CMK (cell line): ENCODE measurements at places on chromosomes 3 and 15.

GRCh38 chr15:98154863-98155262, 194.4 kb downstream of the ARRDC4 start:
- no peak for DNase-seq

DNA sequence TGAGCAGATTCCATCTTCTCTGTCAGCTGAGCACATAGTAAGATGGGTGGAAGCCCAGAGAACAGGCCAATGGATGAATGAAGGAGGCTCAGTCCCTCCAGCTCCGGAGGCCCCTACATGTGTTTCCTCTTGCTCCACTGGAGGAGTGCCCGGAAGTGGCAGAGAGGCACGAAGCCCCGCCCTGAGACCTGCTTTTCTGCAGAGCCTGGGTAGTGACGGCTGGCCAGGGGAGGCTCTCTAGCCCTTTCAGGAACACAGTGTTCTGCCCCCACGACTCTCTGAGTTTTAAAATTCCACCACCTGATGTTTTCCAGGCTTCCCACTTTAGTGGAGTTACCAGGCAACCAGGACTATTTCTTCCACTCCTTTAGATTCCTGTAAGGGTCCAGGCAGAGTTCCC, 149.4 kb upstream of the SLC6A11 start:
- peak; percentile 30 for DNase-seq

DNA sequence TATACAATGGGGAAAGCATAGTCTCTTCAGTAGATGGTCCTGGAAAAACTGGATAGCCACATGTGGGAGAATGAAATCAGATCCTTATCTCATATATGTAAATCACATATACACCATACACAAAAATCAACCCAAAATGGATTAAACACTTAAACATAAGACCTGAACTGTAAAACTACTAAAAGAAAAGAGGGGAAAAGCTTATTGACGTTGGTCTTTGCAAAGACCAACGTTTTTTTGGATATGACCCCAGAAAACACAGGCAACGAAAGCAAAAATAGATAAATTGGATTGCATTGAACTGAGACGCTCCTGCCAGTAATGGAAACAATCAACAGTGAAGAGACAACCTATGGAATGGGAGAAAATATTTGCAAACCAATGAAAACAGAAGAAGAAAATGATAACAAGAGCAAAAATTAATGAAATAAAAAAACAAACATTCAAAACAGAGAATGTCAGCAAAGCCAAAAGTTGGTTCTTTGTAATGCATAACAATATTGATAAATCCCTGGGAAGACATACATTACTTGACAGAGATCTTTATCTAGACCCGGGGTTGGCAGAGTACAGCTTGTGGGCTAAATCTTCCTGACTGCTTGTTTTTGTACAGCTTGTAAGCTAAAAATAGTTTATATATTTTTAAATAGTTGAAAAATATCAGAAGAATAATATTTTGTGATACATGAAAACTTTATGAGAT, 86.9 kb downstream of the NEO1 start:
- no peak for DNase-seq

DNA sequence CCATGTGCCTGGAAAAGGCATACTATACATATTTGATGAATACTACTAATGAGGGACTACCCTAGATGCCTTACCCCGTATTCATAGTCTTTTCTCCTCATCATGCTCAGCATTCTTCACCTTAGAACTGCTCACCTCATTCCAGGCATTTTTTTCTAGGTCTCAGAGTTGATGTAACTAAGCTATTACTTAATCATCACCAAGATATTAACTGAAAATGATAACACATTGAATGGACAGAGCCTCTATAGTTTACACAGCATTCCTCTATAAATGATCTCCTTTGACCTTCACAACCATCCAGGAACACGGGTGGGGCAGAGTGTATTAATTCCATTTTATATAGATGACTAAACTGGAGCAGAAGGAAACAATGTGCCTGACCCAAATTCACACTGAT, 174.1 kb upstream of the DPH6 start:
- no peak for DNase-seq

DNA sequence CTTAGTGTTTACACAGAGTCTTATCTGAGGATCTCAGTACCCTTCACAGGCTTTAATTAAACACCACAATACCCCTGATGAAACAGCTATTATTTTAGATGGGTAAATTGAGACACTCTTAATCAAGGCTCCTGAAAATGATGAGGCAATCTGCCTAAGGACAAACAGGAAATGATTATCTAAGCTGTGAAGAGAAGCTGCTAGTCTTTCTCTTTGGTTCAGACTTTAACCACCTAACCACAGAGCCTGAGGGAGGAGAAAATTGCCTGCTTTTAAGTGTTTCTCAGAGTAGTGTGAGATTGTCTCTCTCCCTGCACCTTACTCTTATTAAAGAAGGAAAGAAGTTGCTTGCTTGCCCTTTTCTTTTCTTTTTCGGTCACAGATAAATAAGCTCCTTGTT, 364.3 kb upstream of the ADAMTS9 start:
- DNase-seq = no peak

- DNase-seq = no peak
Measured at GRCh38 chr3:142530296-142530695, 48.2 kb downstream of the ATR start.

DNA sequence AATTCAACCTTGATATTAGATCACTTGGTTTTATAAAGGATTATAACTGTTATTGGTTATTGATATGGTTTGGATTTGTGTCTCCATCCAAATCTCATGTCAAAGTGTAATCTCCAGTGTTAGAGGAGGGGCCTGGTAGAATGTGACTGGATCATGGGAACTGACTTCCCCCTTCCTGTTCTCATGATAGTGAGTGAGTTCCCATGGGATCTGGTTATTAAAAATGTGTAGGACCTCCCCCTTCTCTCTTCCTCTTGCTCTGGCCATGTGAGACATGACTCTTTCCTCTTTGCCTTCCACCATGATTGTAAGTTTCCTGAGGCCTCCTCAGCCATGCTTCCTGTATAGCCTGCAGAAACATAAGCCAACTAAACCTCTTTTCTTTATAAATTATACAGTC, 136.0 kb upstream of the UBE2E2 start:
- DNase-seq = no peak

GRCh38 chr3:128709038-128709437, 16.9 kb upstream of the RAB7A start:
- DNase-seq = no peak

DNA sequence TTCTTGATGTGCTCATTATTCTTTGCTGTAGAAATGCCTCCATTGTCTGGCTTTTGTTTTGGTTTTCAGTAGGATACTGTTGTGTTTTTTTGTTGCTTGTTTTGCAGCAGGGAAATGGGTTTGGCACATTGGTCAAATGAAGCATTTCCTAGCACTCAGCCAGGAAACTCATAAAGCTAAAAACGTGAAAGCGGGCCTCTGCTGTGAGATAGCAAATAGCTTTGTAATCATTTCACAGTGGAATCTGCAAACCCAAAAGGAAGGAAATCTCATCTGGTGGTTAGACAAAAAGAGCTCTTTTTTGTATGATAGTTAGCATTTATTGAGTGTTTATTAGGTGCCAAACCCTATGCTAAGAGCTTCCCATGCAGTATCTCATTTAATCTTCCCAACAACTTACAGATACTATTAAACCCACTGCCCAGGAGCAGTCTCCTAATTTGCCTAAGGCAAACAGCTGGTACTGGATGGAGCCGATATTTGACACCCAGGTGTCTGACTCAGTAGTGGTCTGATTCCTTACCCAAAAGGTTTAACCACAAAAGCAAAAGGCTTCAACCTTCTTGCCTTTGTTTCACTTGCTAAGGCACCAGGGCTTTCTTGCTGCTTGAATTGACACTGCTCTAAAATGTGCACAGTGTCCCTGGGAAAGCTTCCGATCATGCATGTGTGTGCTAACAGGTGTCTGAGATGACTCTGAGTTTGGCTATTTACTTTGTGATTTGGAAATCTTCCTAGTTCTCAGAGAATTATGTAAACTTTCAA, 527.9 kb upstream of the MDFIC2 start:
- DNase-seq = no peak

DNA sequence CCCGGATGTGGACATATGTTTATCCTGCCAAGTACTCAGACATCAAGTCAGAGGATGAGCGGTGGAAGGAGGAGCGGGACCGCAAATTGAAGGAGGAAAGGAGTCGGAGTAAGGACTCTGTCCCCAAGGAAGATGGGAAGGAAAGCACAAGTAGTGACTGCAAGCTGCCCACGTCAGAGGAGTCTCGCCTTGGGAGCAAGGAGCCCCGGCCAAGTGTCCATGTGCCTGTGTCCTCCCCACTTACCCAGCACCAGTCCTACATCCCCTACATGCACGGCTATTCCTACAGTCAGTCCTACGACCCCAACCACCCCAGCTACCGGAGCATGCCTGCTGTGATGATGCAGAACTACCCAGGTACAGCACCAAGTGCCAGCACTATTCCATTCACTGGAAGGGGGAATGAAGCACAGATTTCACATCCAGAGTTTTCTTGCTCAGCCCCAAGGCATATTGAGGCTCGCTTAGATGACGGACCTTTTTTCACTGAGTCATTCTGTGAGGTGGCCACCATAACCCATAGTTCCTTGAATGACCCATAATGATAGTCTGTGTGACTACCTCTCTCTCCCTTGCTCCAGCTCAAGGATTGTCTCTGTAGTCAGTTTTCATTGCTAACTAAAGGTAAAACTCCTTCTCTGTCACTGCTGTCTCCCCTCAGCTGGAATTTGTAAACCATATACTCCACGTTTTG, 97.1 kb downstream of the RBPMS2 start:
- DNase-seq = no peak

GRCh38 chr3:99730870-99731269, 86.8 kb upstream of the CMSS1 start:
- no peak for DNase-seq

GRCh38 chr15:84715441-84716035, 401 bp downstream of the SEC11A start:
- DNase-seq = no peak
